Skin of body (tissue), 3 donors: ENCODE measurements at places on chromosomes 2 and 18. TPM values are rescaled to one million over a fixed set of nuclear protein-coding genes. Genes with fewer than 3 reads are reported as not detected.

GRCh38 chr2:184696644-184697043, 98.3 kb downstream of the ZNF804A start:
- no peak for DNase-seq

DNA sequence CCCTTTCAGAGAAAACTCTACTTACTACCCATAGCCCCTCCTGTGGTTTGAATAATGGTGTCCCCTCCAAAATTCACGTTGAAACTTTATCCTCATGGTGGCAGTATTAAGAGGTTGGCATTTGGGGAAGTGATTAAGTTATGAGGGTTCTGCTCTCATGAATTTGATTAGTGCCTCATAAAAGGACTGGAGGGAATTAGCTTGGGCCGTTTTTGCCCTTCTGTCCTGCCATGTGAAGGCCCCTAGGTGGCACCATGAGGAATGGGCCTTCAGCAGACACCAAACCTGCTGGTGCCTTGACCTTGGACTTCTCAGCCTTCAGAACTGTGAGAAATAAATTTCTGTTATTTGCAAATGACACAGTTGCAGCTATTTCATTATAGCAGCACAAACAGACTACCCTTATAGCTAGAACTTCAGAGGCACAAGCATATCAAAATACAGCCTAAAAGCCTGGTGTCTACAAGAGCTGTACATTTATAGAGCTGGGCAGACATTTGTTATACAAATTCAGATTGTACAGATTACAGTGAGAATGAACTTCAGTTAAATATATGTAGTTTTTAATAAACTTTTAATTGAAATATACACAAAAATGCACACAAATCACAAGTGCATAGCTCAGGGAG, 2.6 kb upstream of the PTPN2 start:
- no peak for DNase-seq

DNA sequence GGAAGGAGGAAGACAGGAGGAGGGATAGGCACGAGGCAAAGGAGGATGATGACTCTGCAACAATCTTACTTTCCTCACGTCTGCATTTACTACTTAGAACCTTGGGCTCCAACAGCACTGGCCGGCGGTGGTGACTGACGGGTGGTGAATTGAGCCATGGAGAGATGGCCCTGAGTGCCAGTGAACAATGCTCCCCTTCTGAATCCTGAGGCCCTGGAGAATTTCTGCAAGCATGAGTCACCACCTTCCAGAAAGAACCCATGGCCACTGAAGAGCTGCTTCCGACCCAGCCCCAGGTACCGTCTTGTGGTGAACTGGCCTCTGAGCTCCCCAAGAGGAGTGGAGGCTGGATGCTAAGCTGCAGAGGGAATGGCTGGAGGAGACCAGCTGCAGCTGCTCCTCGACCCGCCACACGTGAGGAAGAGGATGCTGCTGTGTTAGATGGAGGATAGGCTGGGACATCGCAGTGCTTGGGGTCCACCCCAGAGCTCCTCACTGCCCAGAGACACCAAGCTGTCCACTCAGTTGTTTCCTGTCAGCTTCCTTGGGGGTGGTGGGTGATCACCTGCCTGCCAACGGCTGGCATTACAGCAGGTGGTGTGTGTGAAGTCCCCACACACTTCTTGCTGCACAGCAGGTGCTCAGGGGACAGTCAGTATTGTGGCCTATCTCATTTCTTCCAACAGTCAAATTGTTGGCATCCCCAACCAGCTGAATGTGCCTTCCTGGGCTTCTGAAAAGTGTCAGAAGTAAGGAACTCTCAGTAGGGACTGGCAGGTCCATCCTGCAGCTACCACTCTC, 186.5 kb upstream of the ID2 start:
- DNase-seq = no peak

- DNase-seq = no peak
Observed at GRCh38 chr18:28766027-28766426, 589.1 kb upstream of the CDH2 start.

- no peak for DNase-seq
Observed at GRCh38 chr2:20633001-20633400, 17.9 kb downstream of the HS1BP3 start.

ITPRIPL1 gene
- 6.1 TPM for total RNA-seq

SKA1 gene
- 4.1 TPM for total RNA-seq

XIRP2 gene
- 20.7 TPM for total RNA-seq

HOXD4 gene
- 5.4 TPM for total RNA-seq

GPBAR1 gene
- total RNA-seq = 0.39 TPM
